ENCODE measurements at places on chromosomes 4 and X.

- H3K36me3 ChIP-seq = no peaks in the 10 kb centered on the region
- no peak overlapping the region for H3K4me3 ChIP-seq
- no peaks in the 10 kb centered on the region for H3K4me1 ChIP-seq
- no peak overlapping the region for H3K27ac ChIP-seq
- no peak for DNase-seq
These were observed 10.4 kb upstream of the PPP3CA start for GRCh38 chr4:101357751-101358150.

DNA sequence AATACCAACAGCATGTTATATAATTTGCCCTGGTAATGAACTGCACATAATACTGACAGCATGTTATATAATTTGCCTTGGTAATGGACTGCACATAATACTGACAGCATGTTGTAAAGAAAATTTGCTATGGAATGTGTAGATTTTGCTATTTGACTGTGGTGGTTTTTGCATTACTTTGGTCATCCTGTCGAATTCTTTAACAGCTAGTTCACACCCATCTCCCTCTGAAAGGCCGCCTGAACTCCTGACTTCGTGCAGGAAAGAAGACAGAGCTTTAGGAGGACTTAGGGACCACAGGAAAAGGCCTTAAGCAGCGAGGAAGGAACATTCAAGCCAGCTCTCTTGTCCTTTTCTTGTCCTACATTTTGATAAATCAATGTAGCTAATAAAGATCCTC is 45.2 kb upstream of the DCLK2 start:
- no peaks in the 10 kb centered on the region for H3K4me1 ChIP-seq
- DNase-seq = no peak
- H3K27me3 ChIP-seq = peaks cover 15% of the 10 kb centered on the region
- H3K4me3 ChIP-seq = no peak overlapping the region

DNA sequence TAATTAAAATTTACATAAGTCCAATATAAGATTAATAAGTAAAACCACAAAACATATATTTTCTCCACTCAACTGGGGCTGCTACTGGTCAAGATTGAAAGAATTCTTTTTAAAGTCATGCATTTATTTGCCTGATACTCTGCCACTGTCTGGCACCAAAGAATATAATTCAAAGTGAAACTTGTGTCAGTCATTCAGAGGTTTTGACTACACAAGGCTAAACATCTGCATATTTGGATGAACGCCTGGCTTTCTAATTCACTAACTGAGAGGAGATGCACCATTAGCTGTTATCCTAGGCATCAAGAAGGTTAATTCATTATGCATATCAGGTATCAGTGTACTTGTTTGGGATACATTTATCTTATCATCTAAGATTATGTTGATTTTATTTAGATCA is 598.5 kb downstream of the CENPC start:
- no peaks in the 10 kb centered on the region for H3K4me1 ChIP-seq
- DNase-seq = no peak
- no peak overlapping the region for H3K4me3 ChIP-seq

GRCh38 chr4:151652841-151653547 is 107.8 kb downstream of the GATB start:
- DNase-seq = no peak
- no peak overlapping the region for H3K27ac ChIP-seq
- H3K27me3 ChIP-seq = peaks cover 26% of the 10 kb centered on the region
- no peak overlapping the region for H3K4me3 ChIP-seq
- H3K36me3 ChIP-seq = peaks cover 4% of the 10 kb centered on the region

All from effector memory CD8-positive, alpha-beta T cell (primary cell).